ENCODE measurements at places on chromosomes 4 and X.

DNA sequence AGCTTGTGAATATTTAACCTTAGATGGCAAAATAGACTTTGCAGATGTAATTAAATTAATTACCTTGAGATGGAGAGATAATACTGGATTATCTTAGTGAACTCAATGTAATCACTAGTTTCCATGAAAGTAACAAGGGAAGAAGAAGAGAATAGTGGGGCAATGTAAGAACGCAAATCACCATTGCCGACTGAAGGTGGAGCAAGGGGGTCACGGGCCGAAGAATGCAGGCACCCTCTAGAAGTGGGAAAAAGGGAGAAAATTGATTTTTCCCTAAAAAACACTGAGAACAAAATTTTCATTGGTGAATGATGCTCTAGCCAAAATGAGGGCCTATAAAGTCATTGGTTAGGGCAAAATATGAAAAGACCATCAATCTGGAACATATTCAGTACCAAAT is 375.6 kb upstream of the EPHA5 start:
- no peak for DNase-seq

DNA sequence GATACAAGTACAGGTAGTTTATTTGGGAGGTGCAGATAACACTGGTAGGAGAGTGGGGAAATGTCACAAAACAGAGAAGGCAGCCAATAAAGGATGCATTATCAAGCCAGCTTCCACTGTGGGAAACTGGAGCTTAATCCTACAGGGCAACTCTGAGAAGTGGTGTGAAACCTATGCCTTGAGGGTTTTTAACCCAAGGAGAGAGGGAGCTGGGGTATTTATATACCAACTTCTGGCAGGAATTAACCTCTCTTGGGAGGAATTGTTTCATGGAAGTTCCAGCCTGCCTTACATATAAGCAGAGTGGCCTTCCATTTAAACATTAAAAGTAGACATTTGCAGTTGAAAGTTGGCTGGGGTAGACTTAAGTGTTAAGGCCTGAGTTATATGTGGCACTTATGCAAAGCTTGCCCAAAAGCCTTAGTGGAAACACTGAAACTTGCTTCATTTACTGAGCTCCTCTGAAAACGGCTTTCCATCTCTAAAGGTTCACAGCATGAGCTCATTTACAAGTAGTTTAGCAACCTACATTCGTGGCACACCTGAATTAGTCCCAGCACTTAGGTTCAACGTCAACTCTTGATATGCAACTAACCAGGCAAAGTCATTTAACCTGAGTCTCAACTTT is 19.2 kb downstream of the MAGEB17 start:
- DNase-seq, result no peak

GRCh38 chrX:121356850-121357171 is 309.4 kb downstream of the GLUD2 start:
- no peak for DNase-seq

GRCh38 chrX:148930206-148930729 is 429.9 kb downstream of the AFF2 start:
- DNase-seq, result no peak

- DNase-seq, result no peak
Measured at GRCh38 chr4:71855944-71856343, 72.1 kb upstream of the GC start.

GRCh38 chr4:159504684-159505083 is 401.8 kb downstream of the RAPGEF2 start:
- DNase-seq, result no peak

- no peak for DNase-seq
Measured at GRCh38 chrX:105872941-105873340, 50.6 kb downstream of the NRK start.

- peak; percentile 62 for DNase-seq
Measured at GRCh38 chrX:139739138-139739537, 31.2 kb upstream of the MCF2 start.

- DNase-seq, result peak; percentile 36
Measured at GRCh38 chr4:67499799-67500198, 45.5 kb downstream of the CENPC start.

GRCh38 chr4:94924566-94924965 is 166.8 kb downstream of the BMPR1B start:
- no peak for DNase-seq

DNA sequence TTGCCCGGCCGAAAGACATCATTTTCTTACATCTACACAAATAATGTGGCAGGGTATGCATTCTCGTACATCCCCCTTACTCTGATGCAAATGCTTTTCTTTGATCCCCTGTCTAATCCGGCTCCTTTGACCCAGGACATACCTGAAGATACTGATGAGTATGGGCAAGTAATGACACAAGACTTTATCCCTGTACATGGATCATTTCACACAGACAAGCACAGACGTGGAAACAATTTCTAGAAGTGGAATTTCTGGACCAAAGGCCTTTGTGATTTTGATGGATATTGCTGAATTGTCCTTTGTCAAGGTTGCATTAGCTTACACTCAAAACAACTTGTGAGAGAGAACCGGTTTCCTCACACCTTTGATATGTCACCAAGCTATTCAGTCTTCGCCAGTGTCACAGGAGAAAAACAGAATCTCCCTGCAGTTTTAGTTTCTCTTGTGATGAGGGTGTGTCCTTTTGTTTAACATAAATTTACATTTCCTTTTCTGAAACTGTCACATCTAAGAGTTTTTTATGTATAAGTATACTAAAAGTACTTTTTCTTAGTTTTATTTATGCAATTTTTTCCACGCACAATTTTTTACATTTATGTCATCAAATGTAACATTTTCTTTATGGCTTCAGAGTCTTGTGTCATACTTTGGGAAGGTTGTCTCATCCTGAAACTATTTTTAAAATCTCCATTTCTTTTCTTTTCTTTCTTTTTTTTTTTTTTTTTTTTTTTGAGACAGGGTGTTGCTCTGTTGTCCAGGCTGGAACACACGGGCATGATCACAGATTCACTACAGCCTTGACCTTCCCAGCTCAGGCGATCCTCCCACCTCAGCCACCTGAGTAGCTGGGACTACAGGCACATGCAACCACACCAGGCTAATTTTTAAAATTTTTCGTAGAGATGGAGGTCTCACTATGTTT is 25.2 kb downstream of the RWDD4 start:
- peak; percentile 9 for DNase-seq

GRCh38 chrX:111402344-111402743 is 9.6 kb downstream of the DCX start:
- DNase-seq, result no peak

DNA sequence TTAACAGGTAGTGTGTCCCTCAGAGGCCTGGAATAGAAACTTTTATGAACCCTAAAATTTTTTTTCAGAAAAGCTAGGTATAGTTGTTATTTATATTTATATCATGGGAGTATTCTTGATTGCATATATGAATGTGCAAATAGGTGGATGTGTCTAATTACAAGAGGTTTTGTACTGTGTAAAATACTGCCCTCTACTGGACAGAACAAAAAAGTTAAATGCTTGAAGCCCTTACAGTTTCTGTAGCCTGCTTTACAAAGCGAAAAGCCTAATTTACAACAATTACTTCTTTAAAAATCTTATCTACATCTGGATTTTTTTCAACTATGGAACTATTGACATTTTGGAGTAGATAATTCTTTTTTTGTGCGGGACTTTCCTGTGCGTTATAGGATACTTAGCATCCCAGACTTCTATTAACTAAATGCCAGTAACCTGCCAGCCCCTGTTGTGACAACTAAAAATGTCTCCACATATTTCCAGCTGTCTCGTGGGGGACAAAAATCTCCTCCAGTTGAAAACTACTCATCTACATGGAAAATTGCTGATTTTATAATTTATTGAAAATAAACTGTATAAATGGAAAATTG is 35.1 kb downstream of the ENPEP start:
- DNase-seq, result peak; percentile 73

DNA sequence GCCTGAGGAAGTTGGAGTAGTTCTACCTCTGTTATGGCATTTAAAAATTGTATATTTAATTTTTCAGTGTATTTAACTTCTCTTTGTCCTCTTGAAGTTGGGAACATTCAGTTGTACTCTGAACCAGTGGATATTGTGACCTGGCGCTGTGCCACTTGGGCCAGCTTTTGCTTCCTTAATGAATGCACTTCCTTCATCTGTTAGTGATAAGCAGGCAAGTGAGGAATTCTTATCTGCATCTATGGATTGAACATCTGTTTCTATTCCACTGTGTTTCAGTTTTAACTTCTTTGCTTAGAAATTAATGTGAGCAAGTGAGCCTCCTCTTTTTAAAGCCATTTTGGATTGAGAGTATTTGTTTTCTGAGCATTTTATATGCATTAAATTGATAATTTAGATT is 128.3 kb downstream of the UCHL1 start:
- no peak for DNase-seq

- DNase-seq, result no peak
Measured at GRCh38 chr4:153506341-153507309, 40.5 kb downstream of the TMEM131L start.

GRCh38 chr4:185210102-185210981 is 944 bp downstream of the SNX25 start:
- peak; percentile 70 for DNase-seq

DNA sequence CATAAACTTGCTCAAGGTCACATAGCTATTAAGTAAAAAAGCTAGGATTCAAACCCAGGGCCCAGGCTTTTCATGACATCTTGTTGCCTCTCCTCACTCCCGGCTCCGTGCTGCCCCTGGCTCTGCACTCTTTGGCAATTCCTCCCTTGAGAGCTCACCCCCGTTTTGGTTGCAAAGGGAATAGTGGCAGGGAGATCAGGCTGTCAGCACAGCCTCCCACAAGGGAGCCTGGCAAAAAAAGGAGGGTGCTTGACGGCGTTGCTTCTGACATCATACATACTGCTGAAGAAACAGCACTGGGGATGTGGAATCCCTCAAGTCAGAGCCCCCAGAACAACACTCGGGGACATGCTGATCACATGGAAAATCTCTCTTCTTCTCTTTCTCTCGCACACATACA is 20.5 kb downstream of the IQSEC2 start:
- DNase-seq, result no peak

GRCh38 chr4:61549336-61549735 is 349.2 kb downstream of the ADGRL3 start:
- no peak for DNase-seq

DNA sequence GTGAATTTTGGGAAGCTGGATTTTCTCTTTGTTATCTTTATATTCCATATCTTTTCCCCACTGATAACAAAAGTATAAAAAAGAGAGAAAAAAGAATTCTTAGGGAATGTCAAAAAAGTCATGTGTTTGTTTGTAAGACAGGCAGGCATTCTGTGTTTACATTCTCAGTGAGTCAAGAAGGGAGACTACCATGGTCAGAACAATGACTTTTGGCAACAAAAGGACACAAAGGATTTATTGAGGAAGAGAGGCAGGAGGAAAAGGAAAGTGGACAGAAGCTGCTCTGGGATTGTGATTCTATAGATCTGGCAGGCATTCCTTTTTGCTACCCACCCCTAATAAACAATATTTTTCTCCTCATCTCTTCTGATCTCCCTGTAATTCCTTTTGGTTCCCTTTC is 5.9 kb upstream of the ANK2 start:
- no peak for DNase-seq

GRCh38 chr4:86895692-86896488 is 3.7 kb upstream of the C4orf36 start:
- DNase-seq, result peak; percentile 76

DNA sequence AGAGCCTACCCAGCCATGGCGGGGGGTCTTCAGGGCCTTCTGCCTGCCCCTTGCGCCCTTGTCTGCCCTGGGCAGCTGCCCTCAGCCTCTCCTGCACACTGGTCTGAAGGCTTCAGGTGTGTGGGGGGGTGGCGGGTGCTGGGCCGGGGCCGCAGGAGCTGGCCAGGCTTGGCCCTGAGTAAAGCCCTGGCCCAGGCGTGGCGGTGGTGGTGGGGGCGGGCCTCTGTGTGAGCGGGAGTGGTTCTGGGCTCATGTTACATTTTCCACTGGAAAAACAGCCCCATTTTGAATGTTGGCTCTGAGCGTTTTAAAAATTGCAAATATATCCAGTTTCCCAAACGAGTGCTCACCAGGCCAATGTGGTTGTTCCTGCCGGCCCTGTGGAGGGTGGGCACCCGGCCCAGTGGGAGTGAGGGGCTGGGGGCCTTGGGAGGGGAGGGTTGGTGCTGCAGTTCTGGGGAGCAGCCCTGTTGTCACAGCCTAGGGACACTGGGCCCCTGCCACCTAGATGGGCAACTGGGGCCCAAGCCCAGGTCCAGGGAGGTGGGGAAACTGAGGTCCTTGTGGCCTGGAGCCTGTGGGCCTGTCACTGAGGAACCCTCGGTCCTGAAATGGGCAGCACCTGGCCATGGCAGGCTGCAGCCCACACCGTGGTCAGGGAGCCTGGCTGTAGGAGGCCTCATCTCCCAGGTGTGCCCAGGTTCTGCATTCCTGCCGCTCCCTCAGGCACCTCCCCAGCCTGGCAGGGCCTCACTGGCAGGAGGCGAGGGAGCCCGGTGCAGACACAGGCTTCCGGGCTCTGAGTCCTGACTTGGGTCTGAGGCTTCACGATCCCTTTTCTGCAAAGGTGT is 28.3 kb downstream of the FGFRL1 start:
- DNase-seq, result no peak

GRCh38 chrX:108415891-108416290 is 22.3 kb downstream of the COL4A6 start:
- no peak for DNase-seq

- no peak for DNase-seq
Measured at GRCh38 chr4:176404621-176405020, 84.9 kb downstream of the SPCS3 start.

DNA sequence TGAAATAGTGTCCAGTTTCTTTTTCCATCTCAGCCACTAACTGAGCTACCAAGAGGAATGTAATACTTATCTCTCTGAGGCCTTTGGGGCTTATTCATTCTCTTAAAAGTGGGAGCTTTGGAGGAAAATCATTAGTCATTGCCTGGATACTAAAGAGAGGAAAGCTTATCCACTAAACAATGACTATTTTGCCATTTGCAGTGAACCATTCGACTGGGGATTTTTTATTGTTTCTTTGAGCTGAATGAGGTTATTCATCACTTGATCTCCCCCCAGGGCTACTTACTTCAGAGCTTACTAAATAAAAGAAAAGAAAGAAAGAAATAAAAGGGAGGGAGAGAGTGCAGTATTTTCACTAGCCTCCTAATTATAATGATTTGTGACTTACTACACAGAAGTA is 1329.5 kb upstream of the TENM3 start:
- DNase-seq, result no peak

- peak; percentile 8 for DNase-seq
Measured at GRCh38 chrX:3461397-3462165, 115.1 kb upstream of the MXRA5 start.

DNA sequence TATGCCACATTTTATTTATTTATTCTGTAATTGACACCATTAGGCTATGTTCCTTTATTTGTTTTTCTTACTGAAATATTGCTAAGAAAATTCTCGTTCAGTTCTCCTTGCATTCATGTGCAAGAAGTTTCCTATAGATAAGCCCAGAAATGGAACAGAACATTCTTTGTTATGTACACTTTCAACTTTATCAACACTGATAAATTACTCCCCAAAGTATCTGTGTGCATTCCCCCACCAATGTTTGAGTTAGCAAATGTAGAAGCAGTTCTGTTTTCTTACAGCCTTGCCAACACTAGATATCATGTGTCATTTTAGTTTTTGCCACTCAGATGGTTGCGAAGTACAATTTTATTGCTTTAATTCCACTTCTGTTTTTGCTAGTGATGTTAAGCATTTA is 166.4 kb upstream of the NPY2R start:
- DNase-seq, result no peak
